ENCODE measurements at places on chromosomes 13 and 19.
A peak's percentile ranks its signal among the peaks of the same experiment; 100 is the strongest.

DNA sequence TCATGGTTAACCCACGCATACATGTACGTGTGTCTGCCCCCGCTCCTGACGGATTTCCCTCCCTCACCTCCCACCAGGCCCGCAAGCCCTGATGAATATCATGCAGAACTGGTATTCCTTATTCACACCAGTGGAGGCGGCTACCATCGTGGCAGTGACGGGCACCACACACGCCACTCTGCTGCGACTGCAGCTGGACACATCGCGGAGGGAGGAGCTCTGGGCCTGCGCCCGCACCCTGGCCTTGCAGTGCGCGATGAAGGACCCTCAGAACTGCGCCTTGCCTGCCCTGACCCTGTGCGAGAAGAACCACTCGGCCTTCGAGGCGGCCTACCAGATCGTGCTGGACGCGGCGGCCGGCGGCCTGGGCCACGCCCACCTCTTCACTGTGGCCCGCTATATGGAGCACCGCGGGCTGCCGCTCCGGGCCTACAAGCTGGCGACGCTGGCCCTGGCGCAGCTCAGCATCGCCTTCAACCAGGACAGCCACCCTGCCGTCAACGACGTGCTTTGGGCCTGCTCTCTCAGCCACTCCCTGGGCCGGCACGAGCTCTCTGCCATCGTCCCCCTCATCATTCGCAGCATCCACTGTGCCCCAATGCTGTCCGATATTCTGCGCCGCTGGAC lies 35.0 kb downstream of the ZSWIM4 start:
- no peak for DNase-seq

GRCh38 chr19:2330255-2330631 lies 1.8 kb downstream of the SPPL2B start:
- DNase-seq, result no peak

DNA sequence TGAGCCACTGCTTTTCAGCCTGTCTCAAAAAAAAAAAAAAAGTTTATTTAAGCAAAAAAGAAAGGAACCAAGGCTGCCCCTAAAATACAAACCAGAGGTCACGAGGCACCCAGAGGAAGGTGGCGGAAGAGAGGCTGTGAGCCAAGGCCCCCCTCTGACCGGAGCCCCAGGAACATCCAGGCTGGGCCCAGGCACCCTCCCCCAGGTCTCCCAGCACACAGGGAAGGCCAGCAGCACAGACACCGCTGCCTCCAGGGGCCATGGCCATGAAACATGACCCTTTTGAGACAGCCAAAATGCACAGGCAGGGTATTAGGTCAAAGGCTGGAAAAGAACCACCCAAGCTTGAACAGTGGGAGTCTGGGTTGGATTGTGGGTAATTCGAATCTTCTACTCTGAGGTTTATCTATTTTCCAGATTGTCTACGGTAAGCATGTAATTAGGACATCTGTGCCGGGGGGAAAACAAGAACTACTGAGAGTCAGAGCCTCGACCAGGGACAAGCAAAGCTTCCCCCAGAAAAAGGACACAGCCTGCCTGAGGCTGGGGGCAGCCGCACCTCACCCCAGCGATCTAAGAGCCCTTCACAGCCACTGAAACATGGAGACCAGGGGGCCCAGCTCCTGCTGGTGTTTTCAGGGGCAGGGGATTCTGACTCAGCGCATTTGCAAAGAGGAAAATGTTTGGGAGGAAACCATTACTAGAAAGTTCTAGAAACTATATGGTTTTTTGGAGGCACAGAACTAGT lies 8.4 kb downstream of the PEX11G start:
- DNase-seq, result no peak

- DNase-seq, result no peak
These were observed 7.1 kb upstream of the CIRBP start for GRCh38 chr19:1261798-1262622.

GRCh38 chr13:93603043-93603442 lies 376.4 kb downstream of the GPC6 start:
- DNase-seq, result no peak

- DNase-seq, result no peak
These were observed 213.6 kb downstream of the URI1 start for GRCh38 chr19:30155381-30156200.

- no peak for DNase-seq
These were observed 39.9 kb upstream of the TMTC4 start for GRCh38 chr13:100714478-100714877.

GRCh38 chr13:42337808-42338600 lies 66.1 kb downstream of the AKAP11 start:
- DNase-seq, result no peak

DNA sequence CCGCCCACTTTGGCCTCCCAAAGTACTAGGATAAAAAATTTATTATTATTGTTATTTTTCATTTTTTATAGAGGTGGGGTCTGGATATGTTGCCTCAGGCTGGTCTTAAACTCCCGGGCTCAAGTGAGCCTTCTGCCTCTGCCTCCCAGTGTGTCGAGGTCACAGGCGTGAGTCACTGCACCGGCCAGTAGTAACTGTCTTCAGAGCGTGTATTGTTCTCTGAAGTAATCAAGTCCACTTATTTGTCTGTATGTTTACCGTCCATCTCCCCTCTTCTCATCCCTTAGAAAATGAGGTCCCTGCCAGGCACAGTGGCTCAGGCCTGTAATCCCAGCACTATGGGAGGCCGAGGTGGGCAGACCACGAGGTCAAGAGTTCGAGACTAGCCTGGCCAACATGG lies 18.2 kb upstream of the SULT2B1 start:
- DNase-seq, result no peak

GRCh38 chr13:83121896-83122295 lies 760.4 kb downstream of the SLITRK1 start:
- no peak for DNase-seq

GRCh38 chr13:105345730-105346129 lies 1189.7 kb downstream of the EFNB2 start:
- no peak for DNase-seq

- no peak for DNase-seq
These were observed 166.1 kb downstream of the SLC7A1 start for GRCh38 chr13:29429286-29429900.

DNA sequence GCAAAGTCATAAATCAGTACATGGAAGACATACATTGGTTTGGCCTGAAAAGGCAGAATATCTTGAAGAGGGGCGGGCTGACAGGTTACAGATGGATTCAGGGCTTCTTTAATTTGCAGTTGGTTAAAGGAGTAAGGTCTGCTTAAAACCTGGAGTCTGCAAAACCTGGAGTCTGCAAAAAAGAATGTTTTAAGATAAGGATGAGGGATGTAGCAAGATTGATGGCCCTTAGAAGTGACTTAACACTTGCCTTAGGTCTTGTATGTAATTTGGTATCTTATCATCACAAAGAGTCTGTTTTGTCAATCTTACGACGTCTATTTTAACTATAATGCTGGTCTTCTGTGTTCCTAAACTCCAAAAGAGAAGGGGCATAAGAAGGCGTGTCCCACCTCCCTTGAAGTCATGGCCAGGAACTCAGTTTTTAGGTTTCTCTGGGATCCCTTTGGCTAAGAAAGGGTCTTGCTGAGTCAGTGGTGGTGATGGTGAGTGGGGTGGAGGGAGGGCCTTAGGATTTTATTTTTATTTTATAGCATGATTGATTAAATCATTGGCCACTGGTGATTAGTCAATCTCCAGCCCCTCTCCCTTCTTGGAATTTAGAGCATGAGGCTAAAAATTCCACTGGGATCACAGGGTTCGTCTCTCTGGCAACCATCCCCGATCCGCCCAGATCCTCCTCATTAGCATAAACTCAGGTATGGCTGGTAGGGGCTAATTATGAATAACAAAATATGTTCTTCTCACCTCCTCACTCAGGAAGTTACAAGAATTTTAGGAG lies 10.1 kb upstream of the HAS1 start:
- no peak for DNase-seq

DNA sequence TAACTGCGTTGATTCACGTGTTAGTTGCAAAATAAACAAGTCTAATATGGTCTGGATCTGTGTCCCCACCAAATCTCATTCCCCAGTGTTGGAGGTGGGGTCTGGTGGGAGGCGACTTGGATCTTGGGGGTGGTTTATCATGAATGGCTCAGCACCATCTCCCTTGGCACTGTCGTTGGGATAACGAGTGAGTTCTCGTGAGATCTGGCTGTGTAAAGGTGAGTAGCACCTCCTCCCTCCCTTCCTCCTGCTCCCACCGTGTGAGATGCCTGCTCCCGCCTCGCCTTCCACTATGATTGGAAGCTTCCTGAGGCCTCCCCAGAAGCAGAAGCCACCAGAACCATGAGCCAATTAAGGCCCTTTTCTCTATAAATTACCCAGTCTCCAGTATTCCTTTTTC lies 4.8 kb downstream of the PEAK3 start:
- DNase-seq, result no peak

DNA sequence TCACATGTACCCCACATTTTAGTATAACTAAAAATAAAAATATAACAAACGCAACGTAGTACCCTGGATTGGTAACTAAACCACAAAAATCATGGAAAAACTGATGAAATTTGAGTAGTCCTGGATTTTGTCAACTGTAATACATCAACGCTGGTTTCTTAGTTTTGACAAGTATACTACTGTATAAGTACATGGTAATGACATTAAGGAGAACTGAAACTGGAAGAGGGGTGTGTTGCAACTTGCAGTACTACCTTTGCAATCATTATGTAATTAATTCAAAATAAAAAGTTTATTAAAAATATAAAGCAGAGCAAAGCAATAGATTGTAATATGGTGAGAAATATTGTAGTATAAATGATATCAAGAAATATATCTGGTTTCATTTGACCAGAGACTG lies 1158.0 kb upstream of the SPRY2 start:
- DNase-seq, result no peak

- DNase-seq, result no peak
These were observed 374.0 kb downstream of the IRS2 start for GRCh38 chr13:109412283-109412901.

GRCh38 chr19:19659646-19660245 lies 3.7 kb downstream of the ATP13A1 start:
- no peak for DNase-seq

GRCh38 chr13:31431722-31432137 lies 232.0 kb downstream of the B3GLCT start:
- DNase-seq, result peak; percentile 32

DNA sequence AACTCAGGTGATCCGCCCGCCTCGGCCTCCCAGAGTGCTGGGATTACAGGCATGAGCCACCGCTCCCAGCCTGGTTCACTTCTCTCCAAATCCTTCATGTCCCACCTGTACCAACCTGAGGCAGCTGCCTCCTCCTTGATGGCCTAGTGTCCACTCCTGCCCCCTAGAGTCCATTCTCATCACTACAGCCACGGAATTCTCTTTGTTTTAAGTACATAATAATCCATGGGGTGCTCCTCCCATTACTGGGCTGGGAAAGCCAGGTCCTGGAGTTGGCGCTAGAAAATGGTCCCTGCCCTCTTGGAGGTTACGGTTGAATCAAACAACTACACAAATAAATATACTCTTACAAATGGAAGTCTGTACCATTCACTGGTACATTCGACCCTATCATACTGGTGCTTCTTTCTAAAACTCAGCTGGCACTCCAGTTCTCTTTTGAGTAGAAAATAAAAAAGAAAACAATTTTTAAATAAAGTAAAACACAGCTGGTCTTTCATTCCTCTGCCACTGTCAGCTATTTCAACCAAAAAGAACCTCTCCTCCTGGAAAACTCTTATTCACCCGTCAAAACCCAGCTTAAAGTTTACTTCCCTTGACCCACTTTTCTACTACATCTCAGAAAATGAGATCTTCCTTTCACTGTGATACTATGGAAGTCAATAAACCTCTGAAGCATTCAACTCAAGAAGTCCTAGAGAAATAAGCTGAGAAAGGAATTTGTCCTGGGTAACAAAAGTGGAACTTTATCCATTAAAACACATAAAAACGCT lies 22.4 kb upstream of the ARHGEF18 start:
- no peak for DNase-seq

Measured in stimulated activated naive CD8-positive, alpha-beta T cell treated with anti-CD3 and anti-CD28 coated beads, Interleukin-15, amount 100 ng/mL, for 72 hours (primary cell).